AG08396 (cell line): ENCODE measurements at places on chromosomes 12 and 14.
A peak's percentile ranks its signal among the peaks of the same experiment; 100 is the strongest.

GRCh38 chr12:132236930-132237771 lies 92.2 kb downstream of the GALNT9 start:
- DNase-seq = no peak

DNA sequence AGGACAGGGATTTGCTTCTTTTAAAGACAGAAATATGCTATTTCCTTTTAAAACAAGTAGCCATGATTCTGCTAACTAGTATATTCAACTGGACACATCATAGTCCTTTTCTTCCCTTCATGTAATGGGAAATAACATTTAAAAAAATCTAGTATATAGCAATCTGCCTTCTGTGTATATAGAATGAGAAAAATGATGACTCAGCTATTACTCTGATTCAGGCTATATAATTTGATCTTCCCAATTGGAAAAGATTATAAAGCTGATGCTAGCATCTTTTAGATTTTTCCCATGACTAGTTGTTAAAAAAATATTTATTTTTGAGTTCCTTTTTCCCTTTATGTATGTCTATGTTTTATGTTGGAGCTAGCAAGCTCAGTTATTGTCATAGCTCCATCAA lies 86.9 kb downstream of the ACSS3 start:
- DNase-seq = no peak

DNA sequence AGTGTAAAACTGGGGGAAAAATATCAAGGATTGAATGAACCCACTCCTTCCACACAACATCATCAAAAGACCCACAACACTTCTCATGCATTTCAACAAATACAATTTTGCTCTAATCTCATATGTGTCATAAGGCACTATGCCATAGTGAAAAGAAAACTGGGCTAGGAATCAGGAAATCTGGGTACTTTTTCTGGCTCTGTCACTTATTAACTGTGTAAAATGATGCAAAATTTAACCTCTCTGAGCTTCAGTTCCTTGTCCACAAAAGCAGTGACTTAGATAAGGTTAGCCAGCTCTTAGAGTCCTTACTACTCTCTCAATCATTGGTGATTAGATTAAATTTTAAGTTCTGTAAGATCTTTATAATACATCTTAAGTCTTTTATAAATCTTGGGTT lies 250.5 kb upstream of the SOX5 start:
- DNase-seq = no peak

GRCh38 chr14:59595071-59595470 lies 18.5 kb upstream of the CCDC175 start:
- no peak for DNase-seq

GRCh38 chr14:94880876-94881275 lies 111.0 kb upstream of the GSC start:
- DNase-seq = no peak

DNA sequence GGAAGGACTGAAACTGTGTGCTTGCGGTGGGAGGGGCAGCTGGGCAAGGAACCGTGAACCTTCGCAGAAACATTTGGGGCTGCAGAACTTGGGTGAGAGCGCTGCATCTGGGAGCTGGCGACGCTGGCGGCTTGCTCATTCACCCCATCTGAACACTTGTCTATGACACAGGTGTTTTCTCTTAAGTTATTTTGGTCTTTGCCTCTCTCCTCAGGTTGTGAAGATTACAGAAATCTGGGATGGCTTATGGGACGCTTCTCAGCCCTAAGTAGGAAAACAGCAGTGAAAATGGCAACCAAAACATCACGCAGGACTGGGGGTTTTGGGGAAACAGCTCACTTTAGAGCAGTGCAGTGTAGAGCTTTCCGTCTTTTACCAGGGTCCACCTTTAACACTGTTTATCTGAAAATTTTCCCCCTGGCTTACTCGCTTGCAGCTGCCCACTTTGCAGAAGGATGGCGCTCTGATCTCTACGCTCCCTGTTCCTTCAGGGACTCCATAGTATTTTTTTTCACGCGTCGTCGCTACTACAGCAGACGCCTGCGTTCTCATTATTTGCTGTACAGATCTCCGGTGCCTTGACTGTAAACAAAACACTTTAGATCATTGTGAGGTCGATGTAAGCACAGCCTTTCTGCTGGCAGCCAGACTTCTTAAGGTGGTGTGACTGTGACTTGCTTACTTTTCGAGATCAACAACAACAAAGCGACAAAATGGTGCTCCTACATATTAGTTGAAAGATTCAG lies 2.7 kb upstream of the CDKN1B start:
- no peak for DNase-seq

- DNase-seq = peak; percentile 100
These were observed 62.1 kb downstream of the HRK start for GRCh38 chr12:116818948-116819832.

- DNase-seq = no peak
These were observed 28.4 kb upstream of the OR5AU1 start for GRCh38 chr14:21184254-21184653.

GRCh38 chr14:56328021-56328420 lies 209.8 kb downstream of the PELI2 start:
- no peak for DNase-seq

- DNase-seq = no peak
These were observed 16.5 kb upstream of the YY1 start for GRCh38 chr14:100222224-100223093.

GRCh38 chr12:8037947-8038346 lies 5.4 kb downstream of the FOXJ2 start:
- DNase-seq = no peak

DNA sequence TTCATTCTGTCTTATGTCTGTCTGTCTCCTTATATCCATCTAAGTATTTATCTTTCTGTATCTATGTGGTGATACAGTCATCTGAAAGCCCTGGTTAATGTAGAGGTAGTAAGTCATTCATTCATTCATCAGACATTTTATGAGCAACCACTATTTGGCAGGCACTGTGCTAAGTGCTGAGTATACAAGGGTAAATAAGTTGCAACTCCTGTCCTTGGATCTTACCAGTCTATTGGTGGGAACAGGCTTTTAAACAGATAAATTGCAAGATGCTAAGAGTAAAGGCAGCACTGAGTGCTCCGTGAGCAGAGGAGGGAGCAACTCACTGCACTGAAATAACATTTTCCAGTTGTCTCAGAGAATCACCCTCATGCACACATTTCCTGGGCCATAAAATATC lies 68.6 kb downstream of the TMEM30B start:
- DNase-seq = no peak

- no peak for DNase-seq
These were observed 78.5 kb upstream of the RASSF3 start for GRCh38 chr12:64531665-64532334.

DNA sequence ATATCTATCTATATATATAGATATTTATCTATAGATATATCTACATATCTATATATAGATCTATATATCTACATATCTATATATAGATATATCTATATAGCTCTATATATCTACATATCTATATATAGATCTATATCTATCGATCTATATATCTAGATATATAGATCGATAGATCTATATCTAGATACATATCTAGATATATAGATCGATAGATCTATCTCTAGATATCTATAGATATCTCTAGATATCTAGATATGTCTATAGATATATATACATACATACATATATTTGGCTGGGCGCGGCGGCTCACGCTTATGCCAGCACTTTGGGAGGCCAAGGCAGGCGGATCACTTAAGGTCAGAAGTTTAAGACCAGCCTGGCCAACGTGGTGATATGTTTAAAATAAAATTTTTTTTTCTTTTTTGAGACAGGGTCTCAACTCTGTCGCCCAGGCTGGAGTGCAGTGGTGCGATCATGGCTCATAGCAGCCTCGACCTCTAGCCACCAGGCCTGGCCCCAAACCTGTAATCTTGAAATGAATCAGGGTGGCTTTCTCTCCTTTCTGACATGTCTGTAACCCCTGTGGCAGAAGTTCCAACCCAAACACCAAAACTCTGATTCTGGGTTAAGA lies 18.1 kb downstream of the ARPC3 start:
- DNase-seq = no peak

DNA sequence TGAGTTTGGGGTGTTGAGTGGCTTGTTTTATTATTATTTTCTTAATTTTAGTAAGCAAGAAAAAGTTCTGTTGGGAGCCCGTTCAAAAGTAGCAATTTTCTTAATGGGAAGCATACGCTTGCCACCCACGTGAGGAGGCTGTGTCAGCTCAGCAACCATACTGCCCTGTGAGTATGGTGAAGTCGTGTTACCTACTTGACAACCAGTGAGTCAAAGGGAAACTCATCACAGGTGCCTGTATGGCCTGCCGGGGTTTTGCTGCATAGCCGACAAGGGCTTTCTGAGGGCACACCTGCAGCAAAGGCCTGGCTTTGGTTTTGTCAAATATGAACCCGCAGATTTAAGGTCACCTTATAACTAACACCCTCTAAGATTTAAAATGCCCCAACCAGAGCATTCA lies 31.1 kb downstream of the PITPNM2 start:
- no peak for DNase-seq

DNA sequence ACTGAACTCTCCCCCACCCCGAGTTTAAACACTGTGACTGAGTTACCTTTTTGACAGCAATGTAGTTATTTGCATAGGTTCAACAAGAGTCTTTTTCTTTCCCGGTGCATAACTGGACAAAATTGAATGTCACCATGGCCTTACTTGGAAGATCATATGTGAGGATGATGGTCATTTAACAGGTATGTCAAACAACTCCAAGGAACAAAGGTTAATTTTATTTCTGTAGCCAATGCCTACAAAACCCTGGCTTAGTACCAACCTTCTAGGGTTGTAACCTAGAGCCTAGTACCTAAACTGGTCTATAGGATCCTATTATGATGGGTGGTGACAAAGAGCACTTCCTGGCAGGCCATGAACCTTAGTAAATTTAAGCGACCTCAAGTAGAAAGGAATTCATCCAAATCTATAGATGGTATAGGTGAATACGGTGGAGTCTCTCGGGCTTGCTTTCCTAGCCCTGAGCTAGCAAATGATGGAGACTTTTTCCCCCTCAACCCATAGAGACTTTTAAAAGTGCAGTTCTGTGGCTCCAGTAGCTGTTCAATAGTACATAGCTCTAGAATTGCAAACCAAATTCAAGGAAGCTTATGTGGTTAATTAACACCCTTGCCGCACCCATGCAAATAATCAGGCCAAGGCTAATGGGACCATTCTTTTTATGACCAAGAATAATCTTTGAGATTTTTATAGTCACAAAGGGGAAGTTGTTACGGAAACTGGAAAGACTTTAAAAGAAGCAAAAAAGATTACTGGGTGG lies 89.0 kb downstream of the SLC38A1 start:
- DNase-seq = no peak

GRCh38 chr12:21675641-21676040 lies 18.0 kb upstream of the LDHB start:
- no peak for DNase-seq

DNA sequence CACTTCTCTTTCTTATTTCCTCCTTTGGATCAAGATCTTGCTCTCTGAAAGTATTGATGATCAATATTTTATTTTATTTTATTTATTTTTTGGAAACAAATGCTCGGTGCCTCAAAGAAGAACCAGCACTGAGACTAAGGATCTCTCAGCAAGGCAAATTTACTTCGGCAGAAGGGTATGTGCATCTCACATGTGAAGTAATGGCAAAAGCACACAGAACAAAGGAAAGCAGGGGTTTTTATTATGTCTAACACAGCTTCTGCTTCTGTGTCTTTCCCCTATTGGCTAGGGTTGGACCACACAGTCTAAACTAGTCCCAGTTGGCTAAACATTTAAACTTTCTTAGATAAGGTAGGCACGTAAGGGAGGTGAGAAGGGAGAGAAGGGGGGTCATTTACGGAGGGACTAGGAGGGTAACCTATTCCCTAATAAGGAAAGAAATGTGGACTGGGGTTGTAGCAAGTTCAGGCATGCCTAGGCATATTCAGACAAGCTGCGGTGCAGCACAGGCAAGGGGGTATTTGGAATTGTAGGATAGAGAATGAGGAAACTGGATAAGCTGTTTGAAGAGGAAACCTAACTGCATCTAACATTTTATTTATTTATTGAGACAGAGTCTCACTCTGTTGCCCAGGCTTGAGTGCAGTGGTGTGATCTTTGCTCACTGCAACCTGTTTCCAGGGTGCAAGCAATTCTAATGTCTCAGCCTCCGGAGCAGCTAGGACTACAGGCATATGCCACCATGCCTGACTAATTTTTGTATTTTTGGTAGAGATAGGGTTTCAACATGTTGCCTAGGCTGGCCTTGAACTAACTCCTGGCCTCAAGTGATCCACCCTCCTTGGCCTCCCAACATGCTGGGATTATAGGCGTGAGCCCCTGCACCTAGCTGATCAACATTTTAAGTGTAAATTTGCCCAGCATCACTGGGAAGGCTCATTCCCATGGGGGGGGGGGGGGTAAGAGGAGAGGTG lies 90.0 kb upstream of the EIF5 start:
- no peak for DNase-seq

DNA sequence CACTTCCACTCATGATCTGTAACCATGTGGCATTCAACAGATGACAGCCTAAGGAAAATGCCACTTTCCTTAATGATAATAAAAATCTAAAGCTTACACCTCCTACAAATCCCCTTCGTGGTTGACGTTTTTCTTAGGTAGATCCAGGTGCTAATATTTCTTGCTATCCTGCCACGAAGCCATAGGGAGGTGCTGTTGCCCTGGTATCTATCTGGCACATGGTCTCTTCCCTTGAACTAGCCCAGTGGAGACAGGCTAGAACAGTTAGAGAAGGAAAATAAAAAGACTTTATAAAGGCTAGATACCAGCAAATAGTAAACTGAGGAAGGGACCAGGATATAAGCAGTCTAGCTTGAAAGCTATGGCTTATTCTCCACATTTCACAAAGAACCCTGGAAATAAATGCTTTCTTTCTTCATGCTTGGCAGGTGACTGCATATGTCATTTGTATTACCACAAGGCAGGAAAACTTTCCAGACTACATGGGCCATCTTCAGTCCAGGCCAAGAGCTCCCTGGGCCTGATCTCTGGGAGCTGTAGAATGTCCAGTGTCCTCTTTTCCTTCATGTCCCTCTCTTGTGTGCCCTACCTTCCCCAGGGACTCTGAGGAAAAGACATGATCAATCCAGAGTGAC lies 15.3 kb downstream of the SPIC start:
- DNase-seq = peak; percentile 19

DNA sequence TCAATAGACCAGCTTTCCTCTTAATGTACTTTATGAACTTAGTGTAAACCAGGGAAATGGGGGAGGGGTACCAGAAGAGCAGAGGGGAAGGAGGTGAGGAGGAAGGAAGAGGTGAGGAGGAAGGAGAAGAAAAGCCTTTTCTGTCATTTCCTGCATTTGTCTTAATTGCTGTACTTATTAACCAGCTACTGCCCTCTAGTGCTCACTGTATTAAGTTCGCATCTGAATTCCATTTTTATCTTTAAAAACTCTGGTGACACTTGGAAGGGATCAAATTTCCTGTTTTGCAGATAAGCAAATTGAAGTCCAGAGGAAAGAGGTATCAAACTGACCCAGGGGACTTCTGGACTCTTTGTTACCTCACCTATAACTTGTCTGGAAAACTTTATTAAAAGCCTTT lies 22.2 kb downstream of the MANSC1 start:
- peak; percentile 60 for DNase-seq

GRCh38 chr12:1418144-1418543 lies 176.2 kb downstream of the FBXL14 start:
- DNase-seq = no peak

GRCh38 chr14:102513899-102514772 lies 4.6 kb upstream of the ANKRD9 start:
- DNase-seq = no peak

GRCh38 chr12:76586764-76587395 lies 27.3 kb upstream of the OSBPL8 start:
- DNase-seq = peak; percentile 15
